ENCODE measurements at places on chromosomes 1 and 21. TPM values are rescaled to one million over a fixed set of nuclear protein-coding genes. Genes with fewer than 3 reads are reported as not detected.

DNA sequence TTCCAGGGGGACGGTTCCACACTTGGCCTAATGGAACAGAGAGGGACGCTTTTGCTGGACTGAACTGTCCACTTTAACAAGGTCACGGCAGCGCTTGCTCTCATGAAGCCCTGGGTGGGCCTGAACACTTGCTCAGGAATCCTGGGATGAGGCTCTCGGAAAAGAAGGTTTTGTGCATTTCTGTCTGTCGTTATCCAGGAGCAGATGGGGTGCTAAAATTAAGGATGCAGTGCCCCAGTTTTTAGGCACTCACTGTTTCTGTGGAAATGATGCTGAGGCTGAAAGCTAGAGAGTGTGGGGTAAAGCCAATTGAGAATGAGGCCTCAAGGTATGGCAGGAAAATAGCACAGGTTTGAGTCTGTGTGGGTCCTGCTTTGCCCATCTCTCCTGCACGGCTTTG lies 111.0 kb downstream of the DAB1 start:
- no peak for DNase-seq

DNA sequence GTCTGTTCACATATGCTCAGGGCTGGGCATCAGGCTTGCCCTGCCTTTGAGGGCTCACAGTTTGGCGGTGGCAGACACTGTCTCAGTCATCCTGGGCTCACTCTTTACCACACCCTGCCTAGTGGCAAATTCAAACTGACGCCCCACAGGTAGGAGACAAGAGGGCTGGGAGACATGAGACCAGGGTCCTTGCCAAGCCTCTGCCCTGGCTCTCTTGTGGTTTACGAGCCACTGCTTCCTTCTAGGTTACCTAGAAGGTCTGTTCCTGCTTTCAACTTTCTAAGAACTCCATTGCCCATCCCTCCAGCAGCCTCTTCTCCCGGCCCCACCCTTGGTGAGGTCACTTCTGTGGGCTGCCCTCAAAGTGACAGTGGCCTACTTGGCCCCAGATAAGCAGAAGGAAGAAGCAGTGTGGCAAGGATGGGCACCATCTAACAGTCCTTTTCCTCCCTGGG lies 10.5 kb downstream of the KIF21B start:
- DNase-seq: no peak

TBX15 gene
- total RNA-seq: 4.1 TPM

- no peak for DNase-seq
Observed at GRCh38 chr1:209406168-209406567, 177.3 kb upstream of the CAMK1G start.

- DNase-seq: peak; percentile 20
Observed at GRCh38 chr1:228097333-228098081, 5.6 kb downstream of the C1orf35 start.

GRCh38 chr21:44407493-44407892 lies 47.8 kb upstream of the LRRC3 start:
- DNase-seq: no peak

DNA sequence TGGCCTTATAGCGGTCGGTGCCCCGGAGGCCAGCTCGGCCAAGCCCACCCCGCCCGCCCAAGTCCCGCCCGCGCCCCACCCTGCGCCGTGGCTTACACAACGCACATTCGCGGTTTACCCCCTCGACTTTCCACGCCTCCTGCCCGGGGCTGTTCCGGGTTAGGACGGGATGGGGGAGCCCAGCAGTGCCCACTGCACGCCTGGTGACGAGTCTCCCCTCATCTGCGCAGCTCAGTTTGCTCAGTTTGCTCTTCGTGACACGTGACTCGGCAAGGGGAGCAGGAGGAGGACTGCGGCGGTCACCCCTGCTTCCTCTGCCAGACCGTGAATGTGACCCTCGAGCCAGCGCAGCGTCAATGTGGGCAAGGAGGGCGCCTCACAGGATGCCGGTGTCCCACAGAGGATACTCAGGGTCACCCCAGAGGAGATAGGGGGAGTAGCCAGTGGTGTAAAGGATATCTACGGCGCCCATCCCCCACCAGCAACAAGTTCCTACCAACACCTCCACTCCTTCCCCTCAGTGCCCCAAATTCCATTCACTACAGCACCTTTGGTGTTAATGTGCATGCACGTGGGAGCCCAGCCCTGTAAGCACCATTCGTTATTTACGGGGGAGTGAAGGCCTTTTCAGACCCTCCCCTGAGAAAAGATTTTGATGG lies 350 bp upstream of the S100A6 start:
- peak; percentile 60 for DNase-seq

DNA sequence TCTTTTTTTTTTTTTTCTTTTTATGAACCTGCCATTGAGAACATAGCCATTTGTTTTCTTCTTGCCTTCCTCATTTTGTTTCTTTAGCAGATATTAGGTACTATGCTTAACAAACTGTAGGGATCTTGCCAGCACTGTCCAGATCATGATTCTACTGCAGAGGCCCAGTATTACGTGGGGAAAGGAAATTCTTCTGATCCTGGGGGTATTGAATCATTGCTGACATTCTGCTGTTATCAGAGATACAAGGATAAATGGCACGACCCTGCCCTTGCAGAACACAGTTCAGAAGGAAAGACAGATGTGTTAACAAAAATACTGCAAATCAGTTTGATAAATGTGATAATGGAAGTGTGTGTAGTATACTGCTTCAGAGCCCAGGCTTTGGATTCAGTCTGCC lies 56.2 kb downstream of the BTBD8 start:
- no peak for DNase-seq

GRCh38 chr1:1625404-1625775 lies 6.6 kb upstream of the MMP23B start:
- no peak for DNase-seq
